ENCODE measurements at places on chromosomes 4 and X. TPM values are rescaled to one million over a fixed set of nuclear protein-coding genes. Genes with fewer than 3 reads are reported as not detected.

GRCh38 chrX:38192007-38192810 is 28.5 kb downstream of the SRPX start:
- no peak for DNase-seq

DNA sequence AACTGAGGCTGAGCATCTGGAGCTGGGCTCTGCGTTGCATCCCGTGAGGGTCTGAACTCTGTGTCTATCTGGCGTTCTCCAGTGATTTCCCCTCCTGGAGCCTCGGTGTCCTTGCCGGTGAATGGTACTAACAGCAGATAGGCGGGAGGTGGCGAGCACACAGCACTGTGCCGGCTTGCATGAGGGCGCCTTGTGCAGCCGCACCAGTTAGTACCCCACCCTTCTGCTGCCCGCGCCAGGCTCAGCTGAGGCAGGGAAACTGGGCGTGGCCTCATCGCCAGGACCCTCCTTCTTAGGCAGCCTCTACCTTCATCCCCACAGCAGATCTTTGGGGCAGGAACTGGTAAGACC is 42.7 kb downstream of the SORCS2 start:
- no peak for DNase-seq

GRCh38 chrX:103565197-103565596 is 20.1 kb upstream of the TCEAL4 start:
- no peak for DNase-seq

GRCh38 chrX:110743679-110744340 is 51.8 kb downstream of the CHRDL1 start:
- no peak for DNase-seq

DNA sequence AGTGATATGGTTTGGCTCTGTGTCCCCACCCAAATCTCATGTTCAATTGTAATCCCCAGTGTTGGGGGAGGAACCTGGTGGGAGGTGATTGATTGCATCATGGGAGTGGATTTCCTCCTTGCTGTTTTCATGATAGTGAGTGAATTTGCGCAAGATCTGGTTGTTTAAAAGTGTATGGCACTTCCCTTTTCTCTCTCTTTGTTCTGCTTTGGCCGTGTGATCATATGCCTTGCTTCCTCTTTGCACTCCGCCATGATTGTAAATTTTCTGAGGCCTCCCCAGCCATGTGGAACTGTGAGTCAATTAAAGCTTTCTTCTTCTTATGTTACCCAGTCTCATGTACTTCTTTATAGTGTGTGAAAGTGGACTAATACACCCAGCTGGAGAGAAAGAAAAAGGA is 113.0 kb upstream of the AADAT start:
- DNase-seq, result no peak

- DNase-seq, result no peak
These were observed 23.3 kb downstream of the AMER1 start for GRCh38 chrX:64182208-64182607.

GRCh38 chrX:45823536-45823935 is 622.9 kb upstream of the DIPK2B start:
- no peak for DNase-seq

GRCh38 chr4:81427344-81427821 is 44.3 kb downstream of the RASGEF1B start:
- no peak for DNase-seq

- no peak for DNase-seq
These were observed 23.3 kb upstream of the MGST2 start for GRCh38 chr4:139642364-139642763.

GRCh38 chrX:153398275-153398960 is 2.7 kb downstream of the PNMA6E start:
- no peak for DNase-seq

GRCh38 chr4:168667376-168667775 is 170.5 kb downstream of the PALLD start:
- DNase-seq, result peak; percentile 73

DNA sequence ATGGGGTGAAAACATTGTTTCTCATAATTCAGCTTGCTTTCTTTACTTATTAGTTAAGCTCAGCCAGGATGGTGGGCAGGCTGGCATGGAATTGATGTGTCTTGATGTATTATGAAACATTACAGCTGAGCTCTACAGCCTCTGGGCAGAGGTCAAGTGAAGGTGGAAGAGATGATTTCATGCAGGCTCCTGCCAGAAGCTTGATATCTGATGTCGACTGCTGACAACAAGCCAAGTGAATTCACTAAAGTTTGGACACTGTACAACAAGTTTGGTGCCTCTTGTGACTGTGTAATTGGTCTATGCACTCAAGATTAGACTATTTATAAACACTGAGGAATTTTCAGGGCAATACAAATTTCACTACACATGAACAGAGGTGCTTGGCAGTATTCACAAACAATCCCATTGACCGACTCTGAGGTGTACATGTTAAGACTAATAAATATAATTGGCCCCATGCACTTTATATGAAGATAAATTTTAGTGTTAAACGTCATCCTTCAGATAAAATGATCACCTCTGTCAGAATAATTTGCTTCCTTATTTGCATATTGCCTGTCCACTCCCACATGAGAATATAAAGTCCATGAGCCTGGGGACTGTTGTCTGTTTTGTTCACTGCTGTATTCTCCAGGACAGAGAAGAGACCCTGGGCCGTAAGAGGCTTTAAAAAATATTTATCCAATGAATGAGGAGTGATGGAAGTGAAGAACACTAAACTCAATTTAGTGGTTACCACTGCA is 612.2 kb downstream of the IQCM start:
- DNase-seq, result peak; percentile 58

- DNase-seq, result no peak
These were observed 783.5 kb downstream of the STPG2 start for GRCh38 chr4:97359826-97360225.

DNA sequence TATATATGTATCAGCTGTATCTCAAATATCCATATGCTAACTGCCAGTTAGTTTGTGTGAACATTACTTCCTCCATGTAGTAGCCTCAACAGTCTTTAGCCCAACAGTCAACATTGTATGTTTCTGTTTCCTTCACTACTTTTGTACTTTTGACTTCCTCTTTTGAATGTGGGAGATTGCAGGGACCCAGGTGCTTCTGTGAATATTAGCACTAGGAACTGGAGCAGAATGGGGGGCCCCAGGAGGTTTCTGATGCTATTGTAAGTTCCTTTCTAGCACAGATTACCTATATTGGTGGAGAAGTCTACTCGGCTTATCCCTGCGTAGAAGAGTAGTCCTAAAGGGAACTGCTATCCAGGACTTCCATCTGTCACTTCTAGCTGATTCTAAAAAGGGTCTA is 2.3 kb downstream of the PLAC8 start:
- no peak for DNase-seq

GRCh38 chr4:127446427-127446885 is 186.3 kb upstream of the INTU start:
- peak; percentile 94 for DNase-seq

GRCh38 chr4:20881658-20882057 is 181.4 kb downstream of the PACRGL start:
- no peak for DNase-seq

DNA sequence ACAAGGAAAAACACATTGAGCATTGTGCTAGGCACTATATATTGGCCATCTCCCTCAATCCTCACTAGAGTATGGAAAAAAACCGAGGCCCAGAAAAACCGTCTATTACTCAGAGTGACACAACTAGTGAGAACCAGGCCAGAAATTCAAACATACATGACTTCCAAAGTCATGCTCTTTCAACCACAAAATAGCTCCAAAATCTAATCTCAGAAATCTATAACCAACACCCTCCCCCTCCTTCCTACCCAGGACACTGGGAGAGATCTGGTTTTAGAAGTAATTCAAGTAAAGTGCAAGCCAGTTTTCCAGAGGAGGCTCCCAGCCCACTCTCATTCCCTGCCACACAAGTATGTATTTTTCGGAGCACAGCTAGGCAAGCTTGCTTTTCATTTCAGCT is 7.6 kb downstream of the HS3ST1 start:
- no peak for DNase-seq

DNA sequence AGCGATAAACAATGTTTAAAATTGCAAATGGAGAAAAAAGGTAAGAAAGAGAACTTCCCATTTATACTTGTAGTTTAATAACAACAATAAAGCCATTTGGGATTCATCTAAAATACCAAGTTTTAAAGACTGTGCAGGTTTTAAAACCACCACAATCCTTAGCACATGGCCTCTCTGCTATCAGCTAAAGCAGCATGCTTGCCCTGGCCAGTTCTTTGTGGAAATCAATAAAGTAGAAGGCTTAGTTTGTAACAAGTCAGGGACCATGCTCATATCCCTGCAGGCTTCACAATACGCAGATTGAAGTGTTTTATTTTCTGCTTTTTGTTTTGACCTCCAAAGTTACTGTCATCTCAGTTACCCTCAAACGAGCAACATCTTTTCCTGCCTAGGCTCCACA is 249.5 kb downstream of the INPP4B start:
- no peak for DNase-seq

DNA sequence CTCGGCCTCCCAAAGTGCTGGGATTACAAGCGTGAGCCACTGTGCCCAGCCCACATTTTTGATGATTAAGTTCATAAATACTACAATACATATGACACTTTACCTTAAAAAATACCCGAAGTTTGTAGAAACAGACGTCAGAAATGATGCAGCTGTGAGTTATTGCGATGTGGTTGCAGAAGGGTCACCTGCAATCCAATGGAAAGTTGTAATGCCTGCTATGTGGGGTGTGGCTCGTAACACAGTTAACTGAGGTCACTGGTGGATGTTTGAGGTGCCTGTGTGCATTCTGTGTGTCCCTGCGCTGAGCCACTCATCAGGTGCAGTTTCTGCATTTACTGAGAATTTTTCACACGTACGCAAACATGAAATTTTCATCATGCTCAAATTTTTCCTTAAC is 64.1 kb downstream of the ANXA5 start:
- no peak for DNase-seq

DNA sequence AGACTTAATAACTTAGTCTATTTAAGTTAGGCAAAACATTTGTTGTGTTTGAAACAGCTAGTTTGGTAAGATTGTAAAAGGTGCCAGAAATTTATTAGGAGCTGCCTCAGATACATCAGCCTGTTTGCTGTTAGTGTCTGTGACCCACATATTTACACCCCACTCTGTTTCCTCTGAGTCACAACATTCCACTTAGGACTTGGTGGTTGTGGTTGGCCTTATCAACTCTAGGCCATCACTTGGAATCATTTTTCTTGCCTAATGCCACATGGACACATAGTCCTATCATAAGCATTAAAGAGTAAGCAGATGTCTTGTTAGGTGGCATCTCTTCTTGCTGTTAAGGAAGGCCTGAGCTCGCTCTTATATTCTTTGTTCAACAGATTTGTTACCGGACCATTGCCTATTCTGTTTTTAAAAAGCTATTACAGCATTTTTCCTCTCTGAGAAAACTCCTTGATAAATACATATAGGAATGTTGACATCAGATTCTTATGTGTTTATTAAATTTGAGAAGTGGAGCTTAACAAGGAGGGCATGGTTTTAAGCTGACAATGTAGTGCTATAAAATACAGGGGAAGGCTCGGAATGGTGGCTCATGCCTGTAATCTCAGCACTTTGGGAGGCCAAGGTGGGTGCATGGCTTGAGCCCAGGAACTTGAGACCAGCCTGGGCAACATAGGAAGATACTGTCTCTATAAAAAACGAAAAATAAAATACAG is 51.2 kb upstream of the PGRMC2 start:
- no peak for DNase-seq

The ADH5 gene
- 108 TPM for polyA plus RNA-seq

The CDKL2 gene
- polyA plus RNA-seq, result 0.10 TPM

The TMLHE gene
- polyA plus RNA-seq, result 17.2 TPM

The MTNR1A gene
- polyA plus RNA-seq, result not detected

The NUDT6 gene
- 6.6 TPM for polyA plus RNA-seq

The RBM10 gene
- 33.0 TPM for polyA plus RNA-seq

The FGD1 gene
- polyA plus RNA-seq, result 15.4 TPM

The ABLIM2 gene
- 14.7 TPM for polyA plus RNA-seq

The CYTL1 gene
- 7.3 TPM for polyA plus RNA-seq

The ARHGEF38 gene
- 0.78 TPM for polyA plus RNA-seq
